ENCODE measurements at places on chromosomes 13 and 19.
A peak's percentile ranks its signal among the peaks of the same experiment; 100 is the strongest.

DNA sequence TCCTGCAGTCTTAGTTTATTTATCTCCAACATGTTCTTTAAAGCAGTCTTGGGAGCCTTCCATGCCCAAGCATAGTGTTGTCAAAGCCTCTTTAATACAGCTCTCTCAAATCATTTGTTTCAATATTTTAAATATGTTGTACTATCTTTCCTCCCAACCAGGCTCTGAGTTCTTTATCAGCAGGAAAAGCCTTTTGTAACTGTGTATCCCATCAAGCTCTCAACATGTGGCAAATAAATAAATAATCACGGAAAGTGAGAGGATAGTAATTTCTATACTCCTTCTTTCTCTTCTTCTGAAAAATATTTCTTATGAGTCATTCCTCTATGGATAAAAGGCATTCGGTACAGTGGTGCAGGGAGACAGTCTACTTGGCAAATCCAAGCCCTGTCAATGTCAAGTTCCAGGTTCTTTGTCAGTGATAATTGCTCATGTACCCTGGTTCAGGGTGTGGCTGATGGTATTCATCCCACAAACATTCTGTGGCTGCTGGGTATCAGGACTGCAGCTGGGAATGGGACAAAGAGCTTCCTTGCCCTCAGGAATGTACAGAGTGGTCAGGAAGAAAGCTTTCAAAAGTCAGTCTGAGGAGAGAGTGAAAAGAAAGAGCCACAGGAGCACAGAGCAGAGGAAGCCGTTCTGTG lies 384.3 kb downstream of the EFNB2 start:
- DNase-seq = peak; percentile 12

- DNase-seq = no peak
Observed at GRCh38 chr13:99279637-99280036, 21.5 kb upstream of the GPR18 start.

- peak; percentile 79 for DNase-seq
Observed at GRCh38 chr19:13152974-13153568, 2.9 kb downstream of the IER2 start.

DNA sequence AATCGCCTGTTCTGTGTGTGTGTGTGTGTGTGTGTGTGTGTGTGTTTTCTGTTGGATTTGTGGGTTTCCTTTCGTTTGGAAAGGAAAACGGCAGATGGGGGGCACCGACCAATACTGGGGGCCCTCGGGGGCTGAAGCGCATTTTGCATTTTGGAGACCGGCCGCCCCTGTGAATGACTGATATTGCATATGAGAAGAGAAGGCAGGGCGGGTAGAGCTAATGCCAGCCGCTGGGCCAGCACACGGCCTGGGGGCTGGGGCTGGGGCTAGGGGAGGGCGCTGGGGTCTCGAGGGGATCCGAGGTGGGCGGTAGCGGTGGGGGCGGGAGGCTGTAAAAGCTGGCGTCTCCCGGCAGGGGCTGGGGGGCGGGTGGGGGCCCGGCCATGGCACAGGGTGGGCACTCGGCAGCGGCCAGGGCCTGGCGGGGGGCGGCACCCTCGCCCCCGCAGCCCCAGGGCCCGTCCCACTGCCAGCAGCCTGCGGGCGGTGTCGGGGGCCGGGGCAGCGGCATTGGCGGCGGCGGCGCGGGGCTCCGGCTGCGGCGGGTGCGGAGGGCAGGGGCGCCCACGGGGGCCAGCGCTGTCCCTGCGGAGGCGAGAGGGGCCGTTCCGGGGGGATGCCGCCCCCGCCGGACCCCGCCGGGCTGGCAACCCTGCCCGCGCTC lies 11.2 kb downstream of the ANO8 start:
- DNase-seq = no peak

DNA sequence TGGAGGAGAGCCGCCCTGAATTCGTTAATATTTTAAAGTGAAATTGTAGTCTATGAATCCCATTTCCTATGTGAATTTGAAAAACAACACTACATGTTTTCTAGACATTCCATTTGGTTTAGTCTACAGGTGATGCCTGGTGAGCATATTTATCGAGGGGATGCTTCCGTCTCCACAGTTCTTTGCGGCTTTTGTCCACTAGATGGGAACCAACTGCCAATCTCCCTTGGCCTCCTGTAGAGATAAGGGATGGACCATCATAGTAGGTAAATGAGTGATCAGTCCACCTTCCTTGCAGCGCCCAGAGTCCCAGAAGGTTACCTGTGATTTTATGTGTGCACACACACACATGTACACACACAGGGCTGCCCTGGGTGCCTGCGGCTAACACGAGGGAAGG lies 289.8 kb upstream of the SOX21 start:
- DNase-seq = no peak

DNA sequence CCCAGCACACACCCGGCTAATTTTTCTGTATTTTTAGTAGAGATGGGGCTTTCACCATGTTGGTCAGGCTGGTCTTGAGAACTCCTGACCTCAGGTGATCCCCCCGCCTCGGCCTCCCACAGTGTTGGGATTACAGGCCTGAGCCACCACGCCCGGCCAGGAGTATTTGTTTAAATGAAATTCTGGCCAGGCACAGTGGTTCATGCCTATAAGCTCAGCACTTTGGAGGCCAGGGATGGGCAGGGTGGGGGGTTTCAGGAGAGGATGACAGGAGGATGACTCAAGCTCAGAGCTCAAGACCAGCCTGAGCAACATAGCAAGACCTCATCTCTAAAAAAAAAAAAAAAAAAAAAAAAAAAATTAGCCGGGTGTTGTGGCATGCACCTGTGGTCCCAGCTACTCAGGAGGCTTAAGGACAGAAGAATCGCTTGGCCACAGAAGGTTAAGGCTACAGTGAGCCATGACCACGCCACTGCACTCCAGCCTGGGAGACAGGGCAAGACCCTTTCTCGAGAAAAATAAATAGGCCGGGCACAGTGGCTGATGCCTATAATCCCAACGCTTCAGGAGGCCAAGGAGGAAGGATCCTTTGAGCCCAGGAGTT lies 8.2 kb upstream of the DHDH start:
- no peak for DNase-seq

GRCh38 chr19:14152713-14153112 lies 16.3 kb upstream of the ASF1B start:
- DNase-seq = no peak

DNA sequence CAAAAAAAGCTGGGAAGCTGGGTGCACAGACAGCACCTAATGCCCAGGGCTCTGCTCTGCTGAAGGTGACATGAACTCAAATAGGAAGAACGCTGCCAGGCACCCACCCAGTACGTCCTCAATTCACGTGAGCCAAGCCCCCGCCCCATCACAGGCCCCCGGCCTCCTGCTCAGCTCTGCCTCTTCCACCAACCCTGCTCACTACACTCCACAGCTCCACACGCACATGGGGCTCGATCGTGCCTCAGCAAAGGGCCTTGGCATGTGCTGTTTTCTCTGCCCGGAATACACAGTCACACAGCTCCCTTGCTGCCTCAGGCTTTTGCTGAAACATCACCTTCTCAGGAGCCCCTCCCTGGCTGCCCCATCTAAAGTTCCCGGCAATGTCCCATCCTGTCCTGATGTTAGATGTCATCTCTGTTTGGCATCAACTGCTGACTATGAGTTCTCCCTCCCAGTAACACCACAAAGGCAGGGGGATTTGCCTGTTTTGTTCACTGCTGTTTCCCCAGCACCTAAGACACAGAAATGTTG lies 2.3 kb downstream of the ATP13A1 start:
- DNase-seq = no peak

DNA sequence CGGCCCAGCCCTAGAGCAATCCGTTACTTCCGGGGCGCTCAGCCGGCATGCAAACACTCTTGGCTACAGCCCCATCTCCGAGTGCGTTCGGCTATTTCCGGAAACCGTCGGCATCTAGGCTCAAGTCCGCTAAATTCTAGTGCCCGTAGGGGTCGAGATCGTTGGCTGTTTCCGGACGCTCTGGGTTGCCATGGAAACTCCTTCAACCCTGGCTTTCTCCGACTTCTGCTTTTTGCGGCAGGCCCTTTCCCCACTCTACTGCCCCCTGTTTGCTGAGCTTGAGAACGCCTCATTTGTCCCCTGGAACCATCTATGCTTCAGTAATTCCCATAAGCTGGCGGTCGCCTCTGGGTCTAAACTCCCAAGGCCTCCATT lies 534 bp upstream of the PIK3R2 start:
- peak; percentile 84 for DNase-seq

DNA sequence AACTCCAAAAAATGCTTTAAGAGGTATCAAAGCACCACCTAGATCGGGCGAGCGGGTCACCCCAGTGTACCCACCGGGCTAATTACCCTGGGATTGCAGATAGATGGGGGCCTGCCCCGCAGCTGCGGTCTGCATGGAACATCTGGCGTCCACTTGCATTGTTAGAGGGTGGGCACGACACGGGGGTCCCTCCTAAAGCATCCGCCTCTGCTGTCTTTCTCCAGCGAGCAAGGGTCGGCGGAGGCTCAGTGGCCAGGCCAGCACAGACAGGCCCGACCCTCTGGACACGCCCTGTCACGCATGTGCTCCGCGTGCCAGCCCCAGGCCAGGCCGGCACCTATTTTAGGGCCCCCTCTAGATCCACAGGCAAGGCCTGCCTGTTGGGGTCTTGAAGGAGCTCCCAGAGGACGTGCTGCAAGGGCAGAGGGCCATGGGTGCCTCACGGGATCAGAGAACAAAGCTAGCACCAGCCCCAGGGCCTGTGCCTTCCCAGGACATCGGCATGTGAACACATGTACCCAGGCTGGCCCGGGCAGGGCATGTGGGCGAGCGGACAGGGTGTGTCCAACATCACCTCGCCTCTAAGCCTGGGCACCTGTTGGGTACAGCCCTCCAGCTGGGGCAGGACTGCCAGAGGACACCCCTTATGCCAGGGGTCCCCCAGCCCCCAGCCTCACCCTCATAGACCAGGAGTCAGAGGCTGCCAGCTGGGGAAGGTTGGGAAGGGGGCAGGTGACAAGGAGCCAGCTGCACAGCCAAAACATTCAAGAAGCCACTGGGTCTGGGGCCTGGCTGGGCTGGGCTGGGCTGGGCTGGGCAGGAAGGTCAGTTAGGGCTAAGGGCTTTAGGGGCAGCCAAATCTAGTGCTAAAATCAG lies 35.6 kb upstream of the NANOS3 start:
- DNase-seq = no peak

- no peak for DNase-seq
Observed at GRCh38 chr19:8515317-8515716, 1.4 kb upstream of the ZNF414 start.

DNA sequence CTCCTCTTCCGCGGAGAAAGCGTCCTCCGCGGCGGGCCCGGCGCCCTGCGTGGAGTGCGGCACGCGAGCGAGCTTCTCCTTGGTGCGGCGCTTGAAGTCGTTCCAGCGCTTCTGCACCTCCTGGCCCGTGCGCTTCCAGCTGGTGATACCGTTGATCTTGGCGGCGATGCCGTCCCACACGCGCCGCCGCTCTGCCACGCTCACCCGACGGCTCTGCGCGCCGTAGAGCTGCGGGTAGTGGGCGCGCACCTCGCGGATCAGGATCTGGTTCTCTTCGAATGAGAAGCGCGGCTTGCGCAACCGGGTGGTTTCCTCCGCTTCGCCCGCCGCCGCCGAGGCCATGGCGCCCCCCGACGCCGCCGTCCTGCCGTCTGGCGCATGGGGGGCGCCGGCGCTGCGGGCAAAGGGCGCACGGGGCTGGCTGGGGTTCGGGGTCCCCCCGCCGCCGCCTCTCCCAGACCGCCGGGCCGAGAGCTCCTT lies 941 bp downstream of the MYPOP start:
- DNase-seq = peak; percentile 38

DNA sequence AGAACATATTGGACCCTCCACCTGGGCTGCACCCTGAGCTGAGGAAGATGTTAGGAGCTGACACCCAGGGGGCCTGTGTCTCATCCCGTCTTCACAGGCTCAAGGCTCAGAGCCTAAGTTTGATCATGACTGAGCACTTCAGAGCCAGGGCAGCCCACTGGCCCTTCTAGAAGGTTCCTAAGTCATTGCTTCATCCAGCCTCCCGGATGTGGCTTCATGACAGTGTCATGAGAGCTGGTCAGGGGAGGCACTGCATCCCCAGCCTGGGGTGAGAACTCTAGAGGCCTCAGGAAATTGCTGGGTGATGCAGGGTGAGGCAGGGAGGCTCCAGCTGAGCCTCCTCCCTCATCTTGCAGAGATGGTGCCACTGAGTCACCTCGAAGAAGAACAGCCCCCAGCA lies 24.9 kb upstream of the PIK3R2 start:
- DNase-seq = no peak

DNA sequence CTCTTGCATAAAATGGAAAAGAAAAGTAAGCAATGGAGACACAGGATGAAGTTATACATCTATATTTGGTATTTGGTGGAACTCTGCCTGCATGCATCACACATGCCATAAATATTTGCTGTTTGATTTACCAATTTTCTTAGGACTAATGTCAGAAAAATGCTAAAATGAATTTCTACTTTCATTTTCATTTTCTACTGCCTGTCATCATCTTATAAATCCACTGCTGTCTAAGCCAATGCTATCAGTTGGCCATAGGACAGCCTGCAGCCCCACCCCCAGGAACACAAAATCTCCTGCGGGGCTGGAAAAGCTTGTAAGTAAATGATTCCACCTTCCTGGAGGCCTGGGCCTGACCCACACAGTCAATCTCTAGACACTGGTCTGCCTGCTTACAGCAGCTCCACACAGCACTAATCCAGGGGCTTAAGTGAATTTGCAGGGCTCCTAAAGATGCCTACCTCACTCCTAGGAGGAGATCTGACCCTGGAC lies 122.0 kb downstream of the ENOX1 start:
- DNase-seq = no peak

- DNase-seq = no peak
Observed at GRCh38 chr19:4807188-4807587, 15.7 kb downstream of the FEM1A start.

DNA sequence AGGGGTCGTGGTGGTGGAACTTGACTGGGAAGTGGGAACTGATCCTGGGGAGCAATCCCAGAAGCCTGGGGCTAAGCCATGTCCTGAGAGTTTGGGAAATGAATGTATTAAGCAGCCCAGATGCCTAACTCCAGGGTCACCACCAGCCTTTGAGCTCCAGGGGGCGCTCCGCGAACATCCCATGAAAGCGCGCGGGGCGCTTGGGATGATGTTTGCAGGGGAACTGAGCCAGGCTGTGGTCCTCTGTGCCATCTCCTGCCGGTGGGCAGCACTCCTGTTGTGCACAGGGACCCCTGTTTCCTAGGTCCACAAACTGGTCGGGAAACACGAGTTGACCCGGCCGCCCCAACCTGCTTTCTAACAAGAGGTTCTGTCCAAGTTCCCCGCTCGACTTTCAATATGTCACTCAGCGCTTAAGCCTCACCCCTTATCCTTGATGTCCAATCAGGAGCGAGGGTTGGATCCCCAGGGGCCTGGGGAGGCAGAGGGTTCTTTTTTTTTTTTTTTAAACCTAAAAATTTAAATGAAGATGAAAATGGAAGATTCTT lies 14.4 kb downstream of the LEUTX start:
- peak; percentile 67 for DNase-seq

DNA sequence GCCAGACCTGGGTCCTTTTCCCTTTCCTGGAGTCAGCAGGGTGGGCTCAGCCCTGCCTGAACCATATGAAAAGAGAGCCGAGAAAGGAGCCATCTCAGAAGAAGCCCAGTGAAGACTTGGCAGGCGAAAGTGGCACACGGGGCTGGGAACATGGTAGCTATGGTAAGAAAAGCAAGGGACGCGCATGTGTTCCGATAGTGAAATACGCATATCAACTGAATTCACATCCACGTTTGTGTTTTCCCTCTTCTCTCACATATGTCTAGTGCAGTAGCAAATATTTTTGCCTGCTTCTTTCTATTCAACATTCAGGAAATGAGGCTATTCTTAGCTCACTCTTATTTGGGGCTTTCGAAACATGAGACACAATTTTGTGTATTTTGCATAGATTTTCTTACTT lies 54.1 kb upstream of the PEG3 start:
- DNase-seq = no peak

Data from NCI-H748 treated with DMSO at 0.1 percent for 48 hours (cell line).